ENCODE measurements at places on chromosomes 4 and X.

DNA sequence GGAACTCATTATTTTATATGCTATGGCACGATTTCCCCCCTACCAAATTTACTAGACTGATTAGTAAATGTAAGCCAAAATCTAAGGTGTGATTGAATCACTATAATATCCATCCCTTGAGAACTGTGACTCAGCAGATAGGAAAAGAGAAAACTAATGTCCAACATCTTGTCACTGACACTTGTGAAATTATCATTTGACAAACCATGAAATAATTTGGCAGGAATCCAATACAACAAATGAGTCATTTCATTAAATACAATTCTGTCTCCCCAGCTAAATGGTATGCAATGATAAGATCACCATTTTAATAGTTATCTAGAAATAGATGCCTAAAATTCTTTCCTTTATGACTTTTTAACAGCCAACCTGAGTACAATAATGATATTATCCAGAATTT is 462.3 kb downstream of the DMD start:
- DNase-seq: no peak

DNA sequence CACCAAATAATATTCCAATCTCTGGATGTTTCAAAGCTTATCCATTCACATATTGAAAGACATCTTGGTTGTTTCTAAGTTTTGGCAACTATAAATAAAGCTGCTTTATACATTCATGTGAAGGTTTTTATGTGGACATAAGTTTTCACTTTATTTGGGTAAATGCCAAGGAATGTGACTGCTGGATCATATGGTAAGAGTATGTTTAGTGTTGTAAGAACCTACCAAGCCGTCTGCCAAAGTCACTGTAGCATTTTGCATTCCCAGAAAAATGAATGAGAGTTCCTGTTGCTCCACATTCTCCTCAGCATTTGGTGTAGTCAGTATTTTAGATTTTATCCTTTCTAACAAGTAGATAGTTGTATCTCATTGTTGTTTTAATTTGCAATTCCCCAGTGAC is 1047.7 kb downstream of the C4orf33 start:
- no peak for DNase-seq

GRCh38 chr4:150078041-150078578 is at the start of gene DCLK2:
Gene DCLK2 (plus strand): TSS chr4:150078445. CDS start chr4:150079028, 583 bp downstream.
- no peak for DNase-seq

- DNase-seq: no peak
Observed at GRCh38 chr4:57875829-57876392, 765.7 kb upstream of the IGFBP7 start.

GRCh38 chr4:41644288-41644914 is 104.1 kb downstream of the PHOX2B start:
- DNase-seq: no peak

DNA sequence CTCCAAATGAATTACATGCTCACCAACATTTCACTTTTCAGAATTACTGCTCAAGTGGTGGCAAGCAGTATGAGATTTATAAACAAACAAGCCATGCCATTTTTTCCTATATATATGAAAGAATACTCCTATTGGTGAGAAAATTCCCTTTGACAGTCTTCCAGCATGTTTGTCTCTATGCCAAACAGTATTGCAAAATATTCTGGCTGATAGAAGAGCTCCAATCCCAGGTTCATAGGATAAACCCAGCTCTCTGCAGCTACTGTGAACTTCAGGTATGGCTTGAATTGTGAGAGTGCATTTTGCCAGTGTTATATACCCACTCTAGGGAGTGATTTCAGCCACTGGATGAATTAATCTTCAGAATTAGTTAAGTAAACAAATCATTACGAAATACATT is 108.8 kb downstream of the MAGEC2 start:
- DNase-seq: no peak

DNA sequence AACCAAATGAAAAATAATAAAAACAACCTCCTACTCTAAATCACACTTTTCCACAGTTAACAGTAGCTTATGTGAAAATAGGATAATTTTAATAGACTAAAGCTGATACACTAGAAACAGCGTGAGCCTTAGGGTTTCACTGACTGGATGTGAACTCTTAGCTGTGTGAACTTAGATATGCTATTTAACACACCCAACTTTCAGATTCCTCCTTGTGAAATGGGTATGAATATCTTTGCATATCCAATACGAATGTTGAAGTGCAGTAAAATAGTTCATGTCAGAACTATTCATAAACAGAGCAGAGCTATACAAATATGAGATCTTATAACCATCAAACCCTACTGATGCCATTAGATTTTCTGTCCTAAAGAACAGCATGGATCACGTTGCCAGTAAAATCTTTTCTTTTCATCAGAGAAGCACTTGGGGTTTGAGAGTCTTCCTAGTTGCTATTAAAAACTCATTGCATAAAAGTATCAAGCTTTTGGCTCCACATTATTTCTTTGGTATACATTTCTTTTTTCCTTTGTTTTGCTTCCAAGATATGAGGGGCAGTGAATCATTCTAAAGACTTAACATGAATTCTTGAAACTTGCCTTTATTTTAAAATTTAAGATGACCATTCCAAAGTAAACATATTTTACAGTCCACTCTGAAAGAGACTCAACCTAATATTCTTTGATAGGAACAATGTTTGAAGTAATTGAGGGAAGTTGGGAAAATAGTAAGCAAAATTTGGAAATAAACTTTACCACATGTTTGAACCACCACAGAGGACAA is 102.4 kb downstream of the CPE start:
- DNase-seq: no peak

DNA sequence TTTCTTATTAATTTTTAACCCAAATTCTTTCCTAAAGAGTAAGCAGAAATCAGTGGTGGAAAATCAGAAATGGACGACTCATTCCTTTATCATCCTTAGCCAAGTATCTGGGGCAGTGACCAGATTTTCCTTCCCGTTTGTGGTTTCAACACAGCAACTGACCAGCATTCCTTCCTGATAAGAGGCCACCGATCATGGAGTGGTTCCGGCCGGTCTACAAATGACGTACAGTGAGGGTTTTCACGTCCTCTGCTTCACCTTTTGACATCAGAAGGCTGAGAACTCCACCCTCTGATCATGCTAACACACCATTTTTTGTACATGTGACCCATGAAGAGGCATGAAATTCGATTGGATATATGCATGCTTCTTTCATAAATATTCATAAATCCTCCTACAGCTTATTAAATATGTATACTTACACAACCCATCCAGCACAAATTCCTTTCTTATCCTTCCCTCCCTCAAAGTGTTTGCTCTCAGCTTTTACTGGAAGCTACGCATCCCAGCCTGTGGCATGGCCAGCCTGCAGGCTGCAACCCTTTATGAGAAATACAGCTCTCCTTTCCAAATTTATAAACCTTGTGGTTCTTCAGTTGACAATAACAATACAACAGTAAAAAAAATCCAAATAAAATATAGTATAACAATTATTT is 173.0 kb upstream of the CASK start:
- DNase-seq: no peak

- no peak for DNase-seq
Observed at GRCh38 chr4:24781999-24782745, 13.2 kb upstream of the SOD3 start.

DNA sequence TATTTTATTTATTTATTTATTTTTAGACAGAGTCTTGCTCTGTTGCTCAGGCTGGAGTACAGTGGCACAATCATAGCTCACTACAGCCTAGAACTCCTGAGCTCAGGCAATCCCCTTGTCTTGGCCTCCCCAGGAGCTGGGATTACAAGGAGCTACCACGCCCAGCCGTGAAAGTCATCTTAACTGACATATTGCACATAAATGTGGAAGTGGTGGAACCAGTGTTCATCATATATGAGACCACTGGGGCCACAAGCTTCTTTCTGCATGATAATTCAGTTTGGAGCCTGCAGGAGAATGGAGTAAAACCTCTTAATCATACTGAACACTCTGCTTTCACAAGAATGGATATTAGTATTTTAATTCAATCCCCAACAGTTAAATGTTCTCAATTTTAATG is 12.5 kb upstream of the CTSO start:
- DNase-seq: no peak

GRCh38 chr4:181004056-181004455 is 1239.1 kb upstream of the TENM3 start:
- DNase-seq: no peak

DNA sequence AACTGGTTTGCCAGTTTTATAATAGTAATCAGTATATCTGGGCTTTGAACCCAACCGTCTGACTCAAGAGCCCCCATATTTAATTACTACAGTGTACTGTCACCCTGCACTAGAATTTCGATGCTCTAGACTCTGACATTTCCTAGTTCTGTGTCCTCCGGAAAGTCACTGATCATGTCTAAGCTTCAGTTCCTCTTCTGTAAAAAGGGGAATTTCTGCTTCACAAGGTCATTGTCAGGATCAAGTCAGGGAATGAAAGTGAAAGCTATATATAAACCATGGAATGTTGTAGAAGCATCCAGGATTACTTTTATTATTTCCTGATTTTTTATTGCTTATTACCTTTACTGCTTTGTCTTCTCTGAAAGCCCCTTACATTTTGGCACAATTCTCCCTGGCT is 4.0 kb upstream of the KCNIP4 start:
- no peak for DNase-seq

DNA sequence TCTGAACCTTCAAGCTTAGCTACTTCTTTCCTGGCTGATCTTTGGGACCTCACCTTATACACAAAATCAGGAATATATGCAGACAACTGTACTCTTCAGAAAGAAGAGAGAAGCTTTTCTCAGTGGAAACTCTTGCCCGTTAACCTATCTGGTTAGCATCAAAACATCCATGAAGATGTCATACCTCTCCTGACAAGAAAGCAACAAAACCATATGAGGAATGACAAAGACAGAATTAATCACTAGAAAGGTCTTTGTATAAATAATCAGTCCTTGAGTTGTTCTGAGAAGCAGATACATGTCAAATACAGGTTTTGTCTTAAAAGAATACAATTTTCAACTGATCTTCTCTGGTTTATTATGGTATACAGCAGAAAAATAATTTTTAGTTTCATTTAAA is 130.8 kb downstream of the FAT4 start:
- DNase-seq: no peak

- DNase-seq: no peak
Observed at GRCh38 chr4:116636917-116637316, 448.5 kb downstream of the TRAM1L1 start.

DNA sequence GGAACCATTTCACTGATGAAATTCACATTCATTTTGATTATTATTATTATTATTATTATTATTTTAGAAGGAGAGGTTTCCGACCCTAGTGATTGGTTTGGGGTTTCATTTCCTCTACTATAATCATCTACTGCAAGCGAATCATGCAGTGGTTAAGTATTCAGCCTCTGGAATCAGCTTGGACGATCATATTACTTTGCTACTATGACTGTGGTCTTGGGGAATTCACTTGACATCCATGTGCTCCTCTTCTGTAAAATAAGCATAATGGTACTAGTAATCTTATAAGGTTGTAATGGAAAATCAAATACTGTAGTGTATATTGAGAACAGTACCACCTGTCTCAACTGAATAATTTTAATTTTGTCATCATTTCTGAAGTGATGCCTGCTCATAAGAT is 132.1 kb upstream of the SLC4A4 start:
- DNase-seq: no peak

- DNase-seq: no peak
Observed at GRCh38 chr4:173169178-173169427, 492 bp downstream of the GALNT7 start.

- peak; percentile 51 for DNase-seq
Observed at GRCh38 chr4:169774466-169775445, 17.0 kb upstream of the HPF1 start.

GRCh38 chrX:47634871-47635575 is 5.3 kb upstream of the CFP start:
- DNase-seq: peak; percentile 52

GRCh38 chr4:92825791-92826190 is 522.0 kb downstream of the GRID2 start:
- no peak for DNase-seq

DNA sequence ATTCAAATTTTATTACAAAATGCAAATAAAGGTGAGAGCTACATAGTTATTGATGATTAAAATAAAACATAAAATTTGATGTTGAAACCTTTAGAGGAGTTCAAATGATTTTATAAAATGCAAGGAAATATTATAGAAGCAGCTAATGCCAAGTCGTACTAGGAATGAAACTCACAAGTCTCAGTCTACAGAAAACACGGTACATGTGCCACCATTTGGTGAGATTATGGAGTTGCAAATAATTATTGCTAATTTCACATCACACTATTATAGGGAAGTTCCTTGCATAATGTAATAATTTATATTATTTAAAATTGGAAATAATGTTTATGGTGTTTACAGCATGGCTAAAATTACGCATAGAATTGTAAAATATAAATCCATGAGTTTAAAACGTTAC is 1601.7 kb upstream of the TENM3 start:
- no peak for DNase-seq

DNA sequence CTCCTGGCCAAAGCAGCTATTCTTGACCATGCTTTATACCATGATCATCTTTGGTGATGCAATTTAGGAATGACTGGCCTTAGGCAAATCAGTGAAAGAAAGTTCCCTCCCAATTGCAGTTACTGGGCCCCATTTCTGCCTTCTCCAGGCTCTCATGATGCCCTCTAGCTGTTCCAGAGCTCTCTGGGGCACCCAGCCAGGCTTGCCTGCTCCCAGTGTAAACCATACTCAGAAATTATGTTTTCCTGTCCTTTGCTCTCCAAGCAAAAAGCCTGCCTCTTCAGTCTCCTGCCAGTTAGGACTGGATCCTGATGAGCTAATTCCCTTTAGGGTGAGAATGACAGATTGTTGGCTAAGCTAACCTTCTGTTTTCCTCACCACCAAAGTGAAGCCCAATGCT is 85.3 kb upstream of the RBPJ start:
- DNase-seq: no peak

DNA sequence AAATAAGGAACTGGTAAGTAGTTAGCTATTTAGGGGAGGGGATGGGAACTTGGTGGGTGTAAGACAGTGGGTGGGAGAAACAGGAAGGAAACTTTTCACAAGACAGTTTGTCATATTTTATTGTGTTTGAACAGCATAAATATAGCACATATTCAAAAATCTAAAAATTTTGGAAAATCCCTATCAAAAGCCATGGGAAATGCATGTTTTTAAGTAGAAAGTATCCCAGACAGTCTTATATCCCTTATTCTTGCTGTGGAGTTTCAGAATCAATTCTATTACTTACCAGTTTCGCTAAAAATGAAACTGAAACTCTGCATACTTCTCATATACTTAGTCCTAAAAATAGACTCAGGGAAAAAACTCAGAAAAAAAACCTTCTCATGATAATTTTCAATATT is 22.3 kb upstream of the RASGEF1B start:
- DNase-seq: no peak

- no peak for DNase-seq
Observed at GRCh38 chr4:182688081-182688480, 229.1 kb downstream of the DCTD start.

GRCh38 chr4:40721730-40722171 is 28.0 kb upstream of the NSUN7 start:
- DNase-seq: no peak

DNA sequence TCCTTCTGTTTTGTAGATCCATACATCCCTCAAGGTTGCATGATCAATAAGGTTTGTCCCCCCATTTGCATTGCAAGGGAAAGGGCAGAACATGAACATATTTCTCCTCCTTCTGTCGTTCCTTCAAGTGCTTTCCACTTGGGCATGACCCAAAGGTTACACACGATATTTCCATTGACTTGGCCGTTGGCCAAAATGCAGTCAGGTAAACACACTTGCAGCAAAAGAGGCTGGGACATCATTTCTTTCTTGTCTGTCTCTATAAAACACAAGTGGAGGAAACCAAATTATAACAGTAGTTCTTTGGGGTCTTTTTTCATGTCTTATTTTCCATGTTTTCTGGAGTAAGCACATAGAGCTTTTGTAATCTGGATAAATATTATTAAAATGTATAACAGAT is 156.1 kb downstream of the FRAS1 start:
- no peak for DNase-seq

Measured in CD8-positive, alpha-beta memory T cell (primary cell).